Left colon (tissue), 2 donors: ENCODE measurements at places on chromosomes 3 and 15. TPM values are rescaled to one million over a fixed set of nuclear protein-coding genes. Genes with fewer than 3 reads are reported as not detected.

The GABRB3 gene
- total RNA-seq = 5.5 TPM

The NUSAP1 gene
- 20.8 TPM for total RNA-seq

The WDR49 gene
- total RNA-seq = not detected

The XXYLT1 gene
- 8.0 TPM for total RNA-seq

The GUCA1C gene
- not detected for total RNA-seq

The SLC12A6 gene
- total RNA-seq = 19.2 TPM

The HTR3D gene
- total RNA-seq = not detected

The GOLGA6B gene
- total RNA-seq = not detected

The STARD5 gene
- 32.7 TPM for total RNA-seq

The KLF15 gene
- 1.6 TPM for total RNA-seq

The SH3GL3 gene
- total RNA-seq = not detected

The GLDN gene
- 3.2 TPM for total RNA-seq

The ALDH1A3 gene
- total RNA-seq = 3.9 TPM

DNA sequence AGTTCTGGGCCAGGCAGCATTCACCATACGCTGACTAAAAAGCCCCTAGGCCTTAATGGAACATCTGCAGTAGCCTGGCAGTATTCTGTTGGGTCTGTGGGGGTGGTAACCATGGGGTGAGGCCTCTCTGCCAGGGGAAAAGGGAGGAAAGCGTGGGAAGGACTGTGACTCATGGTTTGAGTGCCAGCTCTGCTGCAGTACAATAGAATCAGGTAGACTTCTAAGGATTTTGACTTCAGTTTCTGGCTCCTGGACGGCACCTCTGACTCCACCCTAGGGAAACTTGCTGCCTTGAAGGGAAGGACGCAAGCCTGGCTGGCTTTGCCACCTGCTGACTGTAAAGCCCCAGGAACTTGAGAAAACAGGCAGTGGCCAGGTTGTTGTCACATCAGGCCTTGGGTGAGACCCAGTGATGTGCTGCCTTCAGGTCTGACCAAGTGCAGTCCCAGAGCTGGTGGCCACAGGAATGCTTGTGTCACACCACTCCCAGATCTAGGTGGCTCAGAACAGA lies 148.6 kb downstream of the SUCNR1 start:
- no peak for DNase-seq

- no peak for DNase-seq
Measured at GRCh38 chr15:40660686-40661085, 34.3 kb upstream of the RAD51 start.

GRCh38 chr3:138348754-138349739 lies 668 bp downstream of the MRAS start:
- DNase-seq = peak; percentile 15

DNA sequence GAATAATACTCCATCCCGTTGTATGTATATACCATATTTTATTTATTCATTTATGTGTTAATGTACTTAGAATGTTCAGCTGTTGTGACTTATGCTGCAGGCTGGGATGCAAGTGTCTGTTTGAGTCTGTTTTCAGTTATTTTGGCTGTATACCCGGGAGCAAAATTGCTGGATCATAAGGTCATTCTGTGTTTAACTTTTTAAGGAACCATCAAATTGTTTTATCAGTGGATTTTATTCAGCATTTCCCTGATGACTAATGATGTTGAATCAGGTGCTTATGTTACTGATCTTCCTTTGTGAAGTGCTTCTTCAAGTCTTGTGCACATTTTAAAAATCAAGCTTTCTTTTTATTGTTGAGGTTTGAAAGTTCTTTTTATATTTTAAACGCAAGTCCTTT lies 118.1 kb downstream of the SLC25A26 start:
- no peak for DNase-seq

- DNase-seq = peak; percentile 30
Measured at GRCh38 chr3:4985330-4986174, 6.3 kb downstream of the BHLHE40 start.

DNA sequence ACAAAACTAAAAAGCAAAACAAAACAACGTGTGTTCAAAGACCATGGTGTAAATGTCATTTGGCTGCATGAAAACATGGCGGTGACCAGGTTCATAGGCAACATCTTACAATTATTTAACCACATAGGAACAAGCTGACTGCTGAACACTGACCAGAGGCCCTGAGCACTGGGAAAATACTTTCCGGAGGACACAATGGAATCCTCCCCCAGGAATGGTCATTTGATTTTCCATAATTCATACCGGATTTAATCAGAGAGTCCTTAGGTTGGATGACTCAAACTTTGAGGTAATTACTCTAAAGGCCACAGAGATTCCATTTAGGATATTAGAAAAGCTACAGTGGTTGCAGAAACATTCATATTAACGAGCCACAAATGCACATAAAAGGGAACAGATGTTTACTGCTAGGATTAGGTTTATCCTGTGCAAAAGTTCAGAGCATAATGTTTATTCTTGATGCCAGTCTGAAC lies 254.7 kb downstream of the NR1D2 start:
- no peak for DNase-seq

DNA sequence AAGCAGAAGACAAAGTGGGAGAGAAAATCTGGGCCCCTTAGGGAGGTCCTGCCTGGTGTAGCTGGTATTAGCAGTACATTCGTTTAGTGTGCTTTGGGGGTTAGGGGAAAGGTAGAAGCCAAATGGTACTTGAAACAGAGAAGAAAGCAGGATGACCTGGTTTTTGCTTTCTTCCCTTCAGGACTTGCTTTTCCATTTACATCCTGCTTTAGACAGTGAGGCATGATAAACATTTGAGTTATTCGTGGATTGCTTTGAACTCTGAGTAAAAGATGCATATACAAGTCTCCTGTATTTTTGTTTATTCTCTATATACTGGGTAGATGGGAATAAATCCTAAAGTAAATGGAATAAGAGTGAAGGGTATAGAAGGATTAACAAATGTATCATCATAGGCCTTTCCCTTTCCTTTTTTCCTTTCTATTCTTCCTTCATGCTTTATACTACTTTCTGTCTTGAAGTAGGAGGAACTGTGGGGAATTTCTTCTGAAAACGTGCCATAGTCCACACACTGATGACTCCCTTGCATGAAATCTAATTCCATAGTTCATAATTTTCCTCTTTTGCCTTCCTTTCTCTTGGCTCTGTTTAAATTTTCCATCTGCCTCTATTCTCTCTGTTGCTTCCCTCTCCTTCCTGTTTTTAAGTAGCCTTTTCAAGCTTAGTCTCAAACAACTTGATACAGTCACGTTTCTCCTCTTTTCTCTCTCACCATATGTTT lies 139.5 kb upstream of the RBMS3 start:
- no peak for DNase-seq

DNA sequence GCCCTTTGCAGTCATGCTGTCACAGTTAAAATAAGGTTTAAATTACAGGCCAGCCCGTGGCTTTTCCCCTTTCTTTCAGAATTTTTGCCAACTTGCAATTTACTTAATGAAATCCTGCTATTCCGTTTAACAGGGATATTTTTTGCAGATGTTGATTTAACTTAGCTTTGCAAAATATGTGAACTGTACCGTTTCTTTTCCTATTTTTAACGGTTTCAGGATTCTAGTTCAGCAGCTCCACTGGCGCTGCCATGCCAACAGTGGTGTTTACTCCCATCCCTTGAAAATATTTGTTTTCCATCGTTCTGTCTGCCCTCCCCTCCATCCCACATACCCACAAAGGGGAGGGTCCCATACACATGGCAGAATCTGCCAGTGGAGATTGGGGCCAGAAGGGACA lies 54.3 kb downstream of the SMAD6 start:
- DNase-seq = no peak

GRCh38 chr3:122727294-122727693 lies 46.7 kb downstream of the PARP14 start:
- DNase-seq = no peak

- no peak for DNase-seq
Measured at GRCh38 chr15:81859737-81860516, 185.9 kb downstream of the MEX3B start.

GRCh38 chr3:3141939-3142338 lies 15.2 kb downstream of the TRNT1 start:
- DNase-seq = no peak

DNA sequence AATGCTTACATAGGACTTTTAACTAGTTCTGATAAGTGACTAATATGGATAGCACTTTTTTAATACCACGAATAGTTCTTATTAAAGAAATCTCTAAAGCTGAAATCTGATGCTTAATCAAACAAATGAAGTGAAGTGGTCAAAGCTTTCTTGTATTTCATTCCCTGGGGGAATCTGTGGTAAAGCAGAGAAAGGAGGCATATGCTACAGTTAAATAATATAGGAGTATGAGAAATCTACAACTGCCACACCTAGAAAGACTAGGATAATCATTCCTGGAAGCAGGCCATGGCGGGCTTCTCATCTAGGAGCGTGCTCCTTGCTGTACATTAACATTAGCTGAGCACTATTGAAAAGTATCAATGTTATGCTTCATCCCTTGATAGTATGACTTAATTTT lies 835.7 kb downstream of the OTOL1 start:
- no peak for DNase-seq

DNA sequence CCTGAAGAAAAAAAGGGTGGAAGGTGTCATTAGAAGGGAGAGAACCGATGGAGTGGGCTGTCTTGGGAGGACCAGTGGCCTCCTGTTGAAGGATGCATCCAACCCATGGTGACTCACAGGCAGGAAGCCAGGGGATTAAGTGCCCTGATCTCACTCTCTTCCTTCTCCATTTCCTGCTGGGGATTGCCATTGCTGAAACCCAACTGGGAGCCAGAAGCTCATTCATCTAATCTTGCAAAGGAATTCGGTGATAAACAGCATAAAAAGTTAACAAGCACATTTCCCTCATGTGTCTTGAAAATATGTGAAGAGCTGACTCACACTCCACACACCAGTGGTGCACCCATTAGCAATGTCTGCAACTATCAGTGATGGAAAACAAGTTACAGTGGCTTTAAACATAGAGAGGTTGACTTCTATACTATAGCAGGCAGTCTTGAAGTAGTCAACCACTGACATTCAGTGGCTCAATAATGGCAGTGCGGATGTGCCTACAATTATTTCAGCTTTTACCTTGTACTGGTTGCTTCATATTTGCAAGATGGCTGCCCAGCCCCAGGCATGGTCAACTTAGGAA lies 12.8 kb upstream of the CSRNP1 start:
- DNase-seq = no peak

GRCh38 chr3:33681667-33682066 lies 36.4 kb downstream of the CLASP2 start:
- DNase-seq = no peak

DNA sequence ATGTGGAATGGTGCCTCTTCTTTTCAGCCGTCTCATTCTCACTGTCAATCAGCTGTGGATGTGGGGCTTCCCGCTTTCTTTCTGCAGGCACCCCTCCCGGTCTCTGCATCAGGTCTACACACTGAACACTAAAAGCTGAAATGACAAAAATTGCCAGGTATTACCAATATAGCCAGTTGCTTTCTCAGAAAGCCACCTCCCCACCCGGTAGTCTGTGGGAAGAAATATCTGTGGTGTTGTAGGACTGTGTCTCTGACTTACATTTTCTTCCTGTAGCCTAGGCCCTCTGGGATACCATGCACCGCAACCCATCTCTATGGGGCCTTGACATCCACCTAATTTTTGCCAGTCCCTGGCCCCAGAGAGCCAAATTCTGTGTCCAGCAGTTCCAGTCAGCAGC lies 19.2 kb upstream of the EPHB1 start:
- no peak for DNase-seq

DNA sequence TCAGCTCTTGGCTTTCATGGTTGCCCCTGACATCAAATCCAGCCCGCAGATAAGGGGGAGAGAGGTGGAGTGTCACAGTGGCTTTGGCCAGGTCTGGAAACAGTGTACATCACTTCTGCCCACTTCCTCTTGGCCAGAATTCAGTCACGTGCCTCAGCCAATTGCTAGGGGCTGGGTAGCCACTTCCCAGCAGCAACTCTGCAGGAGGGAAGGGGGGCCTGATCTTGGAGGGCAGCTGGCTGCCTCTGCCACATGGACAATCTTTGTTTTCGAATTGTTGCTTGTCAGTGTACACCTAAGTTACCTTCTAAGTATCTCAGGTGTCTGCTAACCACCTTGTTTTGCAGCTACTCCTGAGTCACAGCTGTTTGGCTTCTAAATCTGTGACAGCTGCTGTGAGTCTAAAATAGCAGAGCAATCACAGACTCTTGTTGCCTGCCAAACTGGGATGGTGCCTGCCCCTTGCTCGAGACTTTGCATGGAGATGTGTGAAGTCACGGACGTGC lies 41.0 kb upstream of the LIMD1 start:
- DNase-seq = peak; percentile 59

GRCh38 chr15:48766196-48766595 lies 44.7 kb downstream of the CEP152 start:
- DNase-seq = peak; percentile 10

- no peak for DNase-seq
Measured at GRCh38 chr3:31946484-31947081, 34.5 kb downstream of the OSBPL10 start.

DNA sequence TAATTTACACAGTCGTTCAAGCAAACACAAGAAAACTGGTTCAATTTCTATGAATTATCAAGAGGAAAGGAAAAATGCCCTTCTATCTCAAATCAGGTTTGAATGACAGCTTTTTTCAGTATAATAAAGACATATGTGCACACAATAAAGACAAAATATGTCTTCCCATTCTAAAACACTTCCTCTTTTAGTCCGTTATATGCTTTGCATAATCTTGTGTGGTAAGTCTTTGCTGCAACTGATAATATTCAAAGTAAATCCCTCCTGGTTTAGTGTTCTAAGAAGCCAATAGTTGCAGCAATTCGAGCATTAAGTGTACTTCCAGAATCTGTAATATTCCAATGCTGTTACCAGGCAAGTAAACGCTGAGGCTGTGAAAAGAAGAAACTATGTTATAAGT lies 43.7 kb upstream of the MAPKBP1 start:
- DNase-seq = no peak

DNA sequence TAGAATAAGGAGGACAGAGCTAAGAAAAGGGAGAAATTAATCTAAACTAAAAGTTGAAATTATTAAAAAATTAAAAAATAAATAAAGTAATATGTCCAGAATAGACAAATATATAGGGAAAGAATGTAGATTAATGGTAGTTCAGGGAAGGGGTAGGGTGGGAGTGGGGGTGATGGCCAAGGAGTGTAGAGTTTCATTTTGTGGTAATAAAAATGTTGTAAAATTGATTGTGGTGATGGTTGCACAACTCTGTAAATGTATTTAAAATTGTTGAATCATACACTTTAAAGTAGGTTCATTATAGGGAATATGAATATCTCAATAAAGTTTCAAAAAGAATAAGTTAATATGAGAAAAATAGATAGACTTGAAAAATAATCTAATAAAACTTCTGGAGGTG lies 21.0 kb upstream of the FNDC3B start:
- DNase-seq = no peak
